ENCODE measurements at places on chromosomes 11 and 22.

- DNase-seq = no peak
Observed at GRCh38 chr22:38864361-38865191, 7.4 kb downstream of the CBX6 start.

GRCh38 chr11:68710409-68710808 lies 26.1 kb downstream of the GAL start:
- no peak for DNase-seq

DNA sequence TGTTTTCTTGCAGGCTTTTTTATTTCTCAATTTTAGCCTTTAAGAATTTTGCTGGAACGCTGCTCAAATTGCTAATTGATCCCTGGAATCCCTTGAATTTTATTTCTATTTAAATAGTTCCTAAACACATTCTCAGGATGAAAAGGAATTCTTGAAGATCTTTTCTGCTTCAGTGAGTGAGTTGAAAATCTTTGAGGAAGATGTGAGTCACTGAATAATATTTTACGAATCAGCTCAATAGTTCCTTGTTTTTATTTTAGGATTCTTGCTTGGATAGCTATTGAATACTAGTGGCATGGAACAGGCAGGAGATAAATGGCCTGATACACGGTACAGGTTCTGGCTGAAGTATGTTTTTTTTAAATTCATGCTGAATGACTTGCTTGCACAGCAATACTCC lies 194.6 kb upstream of the CCDC90B start:
- DNase-seq = no peak

- peak; percentile 55 for DNase-seq
Observed at GRCh38 chr22:20503816-20504215, 3.6 kb upstream of the MED15 start.

GRCh38 chr11:107856180-107856980 lies 2.2 kb downstream of the SLC35F2 start:
- no peak for DNase-seq

- peak; percentile 56 for DNase-seq
Observed at GRCh38 chr11:88345408-88345807, 7.9 kb upstream of the CTSC start.

DNA sequence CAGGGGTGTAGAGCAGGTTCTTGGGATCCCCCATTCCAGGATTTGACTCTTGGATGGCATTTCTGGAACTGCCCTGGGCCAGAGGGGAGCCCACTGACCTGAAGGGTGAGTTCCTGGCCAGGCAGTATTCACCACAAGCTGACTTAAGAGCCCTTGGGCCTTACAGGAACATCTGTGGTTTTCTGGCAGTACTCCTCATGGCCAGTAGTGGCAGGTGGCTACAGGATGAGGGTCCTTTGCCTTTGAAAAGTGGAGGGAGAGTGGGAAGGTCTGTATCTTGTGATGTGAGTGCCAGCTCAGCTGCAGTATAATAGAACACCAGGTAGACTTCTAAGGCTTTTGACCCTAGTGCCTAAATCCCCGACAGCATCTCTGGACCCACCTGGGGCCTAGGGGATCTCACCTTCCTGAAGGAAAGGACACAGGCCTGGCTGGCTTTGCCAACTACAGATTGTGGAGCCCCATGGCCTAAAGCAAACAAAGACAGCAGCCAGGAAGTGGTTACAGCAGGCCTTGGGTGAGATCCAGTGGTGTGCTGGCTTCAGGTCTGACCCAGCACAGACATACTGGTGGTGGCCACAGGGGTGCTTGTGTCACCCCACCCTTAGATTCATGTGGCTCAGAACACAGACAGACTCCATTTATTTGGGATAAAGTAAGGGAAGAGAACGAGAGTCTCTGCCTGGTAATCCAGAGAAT lies 9.0 kb downstream of the OR51S1 start:
- no peak for DNase-seq

DNA sequence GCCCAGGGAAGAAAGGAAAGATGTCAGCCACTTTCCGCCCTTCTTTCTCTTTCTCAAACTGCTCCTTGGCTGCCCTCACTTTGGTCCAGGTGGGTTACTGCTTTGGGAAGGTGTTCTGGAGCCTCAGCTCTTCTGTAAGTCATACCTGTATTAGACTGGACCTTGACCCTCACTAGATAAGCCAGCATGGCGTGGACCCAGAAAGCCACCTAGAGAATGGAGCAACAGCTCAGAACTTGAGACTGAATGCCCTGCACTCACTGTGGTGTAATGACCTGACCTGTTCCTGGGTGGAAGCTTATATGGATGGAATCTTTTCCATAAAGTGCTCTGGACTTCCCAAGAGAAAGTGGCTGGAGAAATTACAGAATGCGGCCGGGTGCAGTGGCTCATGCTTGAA lies 15.6 kb downstream of the ACP2 start:
- no peak for DNase-seq

DNA sequence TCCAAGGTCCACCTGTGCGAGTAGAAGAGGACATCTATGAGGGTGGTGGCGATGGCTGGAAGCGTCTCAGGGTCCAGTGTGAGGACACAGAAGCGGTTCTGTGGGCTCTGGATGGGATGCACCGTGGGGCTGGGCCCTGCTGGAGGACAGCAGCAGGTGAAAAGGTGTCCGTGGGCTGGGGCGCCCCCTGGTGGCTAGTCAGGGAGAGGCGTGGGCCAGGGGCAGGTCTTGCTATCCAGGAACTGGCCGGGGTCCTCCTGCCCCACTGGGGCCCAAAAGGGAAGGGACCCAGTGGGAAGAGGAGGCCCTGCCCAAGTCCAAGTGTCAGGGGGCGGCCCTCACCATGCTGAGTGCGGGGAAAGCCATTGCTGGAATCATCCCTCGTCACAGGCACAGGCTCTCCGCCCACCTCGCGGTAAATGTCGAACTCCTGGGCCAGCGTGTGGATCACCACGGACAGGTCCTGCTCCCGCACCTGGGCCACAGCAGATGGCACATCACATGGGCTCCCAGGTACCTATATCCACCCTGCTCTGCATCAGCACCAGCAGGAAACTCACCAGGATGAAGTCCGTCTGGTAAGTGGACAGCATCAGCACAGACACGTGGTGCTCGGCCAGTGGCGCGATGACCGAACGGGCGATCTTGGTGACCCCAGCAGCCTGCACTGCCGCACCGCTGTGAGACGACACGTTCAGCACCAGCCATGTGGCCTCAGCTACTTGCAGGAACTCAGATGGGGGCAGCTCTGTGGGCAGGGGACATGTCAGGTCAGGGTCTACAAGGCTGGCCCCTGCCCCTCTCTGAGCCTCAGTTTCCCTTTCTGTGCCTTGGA lies 2.3 kb downstream of the CASTOR1 start:
- DNase-seq = peak; percentile 25

DNA sequence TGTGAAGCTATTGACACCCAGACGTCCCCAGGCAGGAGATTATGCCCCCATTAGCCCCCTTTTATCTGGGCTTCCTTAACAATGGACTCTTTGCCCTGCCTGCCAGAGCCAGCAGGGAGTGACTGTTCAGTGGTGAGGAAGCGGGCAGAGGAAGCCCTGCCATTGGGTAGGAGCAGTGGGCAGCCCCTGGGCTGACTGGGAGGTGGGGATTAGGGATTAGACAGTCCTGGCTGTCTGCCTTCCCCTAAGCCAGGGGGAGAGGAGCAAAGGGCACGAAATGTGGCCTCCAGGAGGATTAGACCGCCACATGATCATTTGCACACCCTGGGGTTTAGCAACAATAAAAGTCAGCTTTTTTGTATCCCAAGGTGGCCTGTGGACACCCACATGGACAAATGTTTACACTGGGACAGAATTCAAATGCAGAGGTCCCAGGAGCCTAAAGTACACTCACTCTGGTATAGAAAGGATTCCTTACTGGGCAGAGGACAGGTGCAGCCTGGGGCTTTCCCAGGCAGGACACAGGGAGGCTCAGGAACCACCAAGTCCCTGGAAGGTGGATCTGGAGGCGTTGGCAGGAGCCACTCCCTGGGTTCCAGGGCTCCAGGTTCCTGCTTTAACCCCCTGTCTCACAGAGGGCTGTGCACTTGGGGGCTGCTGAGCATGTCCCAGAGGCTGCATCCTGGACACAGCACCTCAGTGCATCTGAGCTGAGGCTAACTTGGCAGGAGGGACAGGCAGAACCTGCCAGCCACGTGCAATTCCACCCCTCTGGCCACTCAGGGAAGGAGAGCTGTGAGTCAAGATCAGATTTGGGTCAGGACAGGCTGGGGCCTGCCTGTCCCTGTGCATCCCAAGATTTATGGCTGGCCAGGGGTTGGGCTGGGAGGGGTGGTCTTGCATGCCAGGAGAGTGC lies 2.1 kb downstream of the PNPLA3 start:
- no peak for DNase-seq

GRCh38 chr11:73757598-73757997 lies 3.3 kb downstream of the RAB6A start:
- no peak for DNase-seq

DNA sequence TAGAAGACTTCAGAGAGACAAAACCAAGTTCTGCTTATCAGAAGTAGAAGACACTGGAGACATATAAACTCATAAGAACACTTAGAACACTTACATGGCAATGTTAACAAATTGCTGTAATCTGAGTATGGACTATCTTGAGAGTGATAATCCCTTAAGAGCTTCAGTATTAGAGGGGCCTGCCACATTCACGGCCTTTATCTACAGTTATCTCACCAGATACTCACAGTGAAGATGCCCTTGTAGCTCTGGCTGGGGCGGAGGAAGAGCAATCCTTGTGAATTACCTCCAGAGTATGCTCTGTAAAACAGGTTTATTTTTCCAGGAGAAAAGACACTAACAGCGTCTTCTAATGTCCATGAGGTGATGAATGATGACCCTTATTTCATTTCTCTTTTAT lies 762.8 kb downstream of the FAM181B start:
- no peak for DNase-seq

DNA sequence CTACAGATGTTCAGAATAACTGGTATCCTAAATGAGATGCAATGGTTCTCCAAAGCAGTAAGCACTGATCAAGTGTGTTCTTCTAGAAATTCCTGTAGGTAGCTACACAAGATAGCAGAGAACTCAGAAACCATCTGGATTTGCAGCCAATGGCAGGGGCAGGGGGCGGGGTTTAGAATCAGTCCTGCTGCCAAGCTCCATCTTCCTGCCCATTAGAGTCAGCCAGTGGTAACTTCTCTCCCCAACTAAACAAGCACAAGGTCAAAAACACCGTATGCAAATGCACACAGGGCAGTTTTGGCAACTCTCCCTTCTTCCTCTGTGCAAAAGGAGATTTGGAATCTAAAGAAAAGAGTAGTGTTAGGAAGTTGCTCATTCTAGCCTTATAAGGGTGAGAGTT lies 237.5 kb upstream of the CCDC90B start:
- DNase-seq = no peak

- DNase-seq = no peak
Observed at GRCh38 chr11:22728600-22729389, 62.4 kb downstream of the GAS2 start.

GRCh38 chr11:97965849-97966646 lies 1054.7 kb upstream of the CNTN5 start:
- DNase-seq = peak; percentile 98

- DNase-seq = peak; percentile 72
Observed at GRCh38 chr11:6362873-6363678, 27.2 kb upstream of the SMPD1 start.

DNA sequence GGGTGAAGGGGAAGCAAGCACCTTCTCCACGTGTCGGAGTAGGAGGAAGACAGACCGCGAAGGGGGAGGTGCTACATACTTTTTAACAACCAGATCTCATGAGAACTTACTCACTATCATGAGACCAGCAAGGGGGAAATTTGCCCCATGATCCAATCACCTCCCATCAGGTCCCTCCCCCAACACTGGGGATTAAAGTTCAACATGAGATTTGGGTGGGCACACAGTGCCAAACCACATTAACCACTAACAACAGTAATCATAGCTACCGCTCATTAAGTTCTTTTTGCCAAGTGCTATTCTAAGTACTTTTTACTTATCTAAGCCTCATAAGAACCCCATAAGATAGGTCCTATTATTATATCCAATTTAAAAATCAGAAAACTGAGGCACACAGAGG lies 450.5 kb upstream of the DDI1 start:
- no peak for DNase-seq

- peak; percentile 57 for DNase-seq
Observed at GRCh38 chr11:28860893-28861292, 752.7 kb downstream of the METTL15 start.

DNA sequence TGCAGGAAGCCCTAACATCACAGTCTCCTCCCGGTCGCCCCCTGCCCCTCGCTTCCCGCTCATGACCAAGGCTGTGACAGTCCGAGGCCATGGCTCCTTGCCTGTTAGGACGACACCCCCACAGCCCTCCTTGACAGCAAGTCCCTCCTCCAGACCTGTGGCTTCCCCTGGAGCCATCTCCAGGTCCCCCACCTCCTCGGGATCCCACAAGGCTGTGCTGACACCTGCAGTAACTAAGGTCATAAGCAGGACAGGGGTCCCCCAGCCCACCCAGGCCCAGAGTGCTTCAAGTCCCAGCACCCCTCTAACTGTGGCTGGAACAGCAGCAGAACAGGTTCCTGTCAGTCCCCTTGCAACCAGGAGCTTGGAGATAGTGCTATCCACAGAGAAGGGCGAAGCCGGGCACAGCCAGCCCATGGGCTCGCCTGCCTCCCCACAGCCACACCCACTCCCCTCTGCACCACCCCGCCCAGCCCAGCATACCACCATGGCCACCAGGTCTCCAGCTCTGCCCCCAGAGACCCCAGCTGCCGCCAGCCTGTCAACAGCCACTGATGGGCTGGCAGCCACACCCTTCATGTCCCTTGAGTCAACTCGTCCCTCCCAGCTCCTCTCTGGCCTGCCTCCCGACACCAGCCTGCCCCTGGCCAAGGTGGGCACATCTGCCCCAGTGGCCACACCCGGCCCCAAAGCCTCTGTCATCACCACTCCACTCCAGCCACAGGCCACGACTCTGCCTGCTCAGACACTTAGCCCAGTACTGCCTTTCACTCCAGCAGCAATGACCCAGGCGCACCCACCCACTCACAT lies 63.2 kb downstream of the OTOG start:
- DNase-seq = no peak

DNA sequence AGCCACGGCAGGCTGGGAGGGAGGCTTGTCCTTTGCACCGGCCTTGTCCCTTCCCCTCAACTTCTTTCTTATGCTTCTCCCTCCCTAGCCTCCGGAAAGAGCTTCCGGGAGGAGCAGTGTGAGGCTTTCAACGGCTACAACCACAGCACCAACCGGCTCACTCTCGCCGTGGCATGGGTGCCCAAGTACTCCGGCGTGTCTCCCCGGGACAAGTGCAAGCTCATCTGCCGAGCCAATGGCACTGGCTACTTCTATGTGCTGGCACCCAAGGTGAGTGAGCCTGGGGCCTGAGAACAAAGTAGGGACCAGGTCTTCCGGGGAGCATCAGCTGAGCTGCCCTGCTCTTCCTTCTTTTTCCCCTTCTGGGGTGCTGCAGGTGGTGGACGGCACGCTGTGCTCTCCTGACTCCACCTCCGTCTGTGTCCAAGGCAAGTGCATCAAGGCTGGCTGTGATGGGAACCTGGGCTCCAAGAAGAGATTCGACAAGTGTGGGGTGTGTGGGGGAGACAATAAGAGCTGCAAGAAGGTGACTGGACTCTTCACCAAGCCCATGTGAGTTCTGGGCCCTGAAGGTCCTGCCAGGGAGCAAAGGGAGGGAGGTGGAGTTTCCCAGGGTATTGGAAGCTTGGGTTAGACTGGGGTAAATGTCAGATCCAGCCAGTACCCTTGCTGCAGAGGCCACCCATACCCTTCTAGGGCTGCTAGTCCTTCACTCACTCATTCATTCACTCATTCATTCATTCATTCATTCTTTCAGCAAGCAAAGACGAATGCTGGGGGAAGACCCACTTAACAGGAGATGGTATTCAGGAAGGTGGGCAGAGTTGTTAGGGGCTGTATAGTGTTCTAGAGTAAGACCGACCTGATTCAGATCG lies 22.6 kb downstream of the ADAMTS15 start:
- DNase-seq = no peak
